ENCODE measurements at places on chromosomes 11 and 22. TPM values are rescaled to one million over a fixed set of nuclear protein-coding genes. Genes with fewer than 3 reads are reported as not detected.

GRCh38 chr11:92300876-92301275 is 76.3 kb downstream of the FAT3 start:
- no peak for DNase-seq

The CYP2D6 gene
- polyA plus RNA-seq, result 0.15 TPM

DNA sequence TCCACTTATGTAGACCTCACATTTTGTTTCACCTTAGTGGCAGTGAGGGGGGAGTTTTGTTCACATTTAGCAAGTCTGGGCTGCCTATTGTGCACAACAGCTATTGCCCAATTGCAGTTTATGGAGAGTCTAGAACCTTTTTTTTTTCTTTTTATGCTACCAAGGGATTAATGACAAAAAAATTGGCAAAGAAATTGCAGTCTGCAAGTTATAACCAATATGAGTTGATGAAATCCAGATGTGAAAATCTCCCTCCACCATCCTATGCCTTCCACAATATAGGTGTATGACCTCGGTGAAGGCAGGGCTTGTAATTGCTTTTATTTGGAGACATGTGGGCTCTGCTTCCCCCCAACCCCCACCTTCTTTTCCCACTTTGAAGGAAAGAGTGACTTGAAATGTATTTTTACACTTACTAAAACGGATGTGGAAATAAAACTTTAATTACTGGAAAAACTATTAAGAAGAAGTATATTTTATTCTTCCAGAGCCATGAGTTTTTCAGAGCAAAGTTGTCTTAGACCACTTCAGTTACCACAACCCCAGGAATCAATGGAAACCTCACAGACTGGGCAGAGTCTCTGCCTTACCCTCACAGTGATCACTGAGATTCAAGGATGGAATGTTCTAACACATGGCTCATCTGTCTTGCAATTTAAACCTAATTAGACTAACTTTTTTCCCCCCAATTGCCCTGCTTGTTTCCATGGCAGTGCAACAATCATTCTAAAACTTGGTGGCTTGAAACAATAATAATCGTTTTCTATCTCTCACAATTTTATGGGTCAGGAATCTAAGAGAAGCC is 120.8 kb upstream of the SLC5A12 start:
- no peak for DNase-seq

The KCNE3 gene
- polyA plus RNA-seq, result 1.0 TPM

The MUC5B gene
- polyA plus RNA-seq, result not detected

DNA sequence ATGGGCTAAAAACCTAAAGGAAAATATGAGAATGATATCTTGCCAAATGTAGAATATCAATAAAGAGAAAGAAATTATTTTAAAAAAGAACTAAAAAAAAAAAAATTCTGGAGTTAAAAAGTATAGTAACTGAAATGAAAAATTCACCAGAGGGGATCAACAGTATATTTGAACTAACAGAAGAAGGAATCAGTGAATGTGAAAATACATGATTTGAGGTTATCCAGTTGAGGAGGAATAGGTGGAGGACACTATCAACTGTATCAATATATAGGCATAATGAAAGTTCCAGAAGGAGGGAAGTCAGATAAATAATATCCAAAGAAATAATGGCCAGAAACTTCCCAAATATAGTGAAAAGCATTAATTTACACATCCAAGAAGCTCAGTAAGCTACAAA is 16.1 kb upstream of the HORMAD2 start:
- no peak for DNase-seq

Measured in AG04450 (cell line).